Right renal cortex interstitium (tissue), 3 donors: ENCODE measurements at places on chromosomes 6 and 20. TPM values are rescaled to one million over a fixed set of nuclear protein-coding genes. Genes with fewer than 3 reads are reported as not detected.

Gene RGS17
- polyA plus RNA-seq, result 2.4 TPM

DNA sequence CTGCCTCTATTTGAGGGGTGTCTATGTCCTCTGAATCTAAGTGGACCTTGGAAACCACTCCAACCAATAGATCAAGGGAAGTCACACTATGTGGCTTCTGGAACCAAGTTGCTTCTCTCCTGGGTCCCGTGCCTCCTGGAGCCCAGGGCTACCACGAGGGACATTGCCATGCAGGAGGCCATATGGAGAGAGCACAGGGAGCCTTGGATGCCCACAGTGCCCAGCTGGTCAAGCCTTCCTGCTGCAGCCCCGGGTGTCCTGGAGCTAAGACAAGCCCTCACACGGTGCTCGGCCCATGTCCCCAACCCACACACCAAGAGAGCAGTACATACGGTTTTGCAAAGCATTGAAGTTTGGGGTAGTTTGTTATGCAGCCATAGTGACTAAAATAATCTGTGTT lies 231.6 kb downstream of the SYNDIG1 start:
- DNase-seq, result no peak

GRCh38 chr6:136553166-136553787 lies 3.1 kb upstream of the MAP7 start:
- DNase-seq, result no peak

GRCh38 chr6:107621229-107621937 lies 131.5 kb downstream of the SOBP start:
- no peak for DNase-seq

GRCh38 chr20:63292292-63292701 lies 689 bp upstream of the COL20A1 start:
- DNase-seq, result no peak

GRCh38 chr6:156205678-156206077 lies 571.5 kb upstream of the ARID1B start:
- no peak for DNase-seq

- no peak for DNase-seq
These were observed 6.9 kb downstream of the FAM184A start for GRCh38 chr6:119071576-119071975.

DNA sequence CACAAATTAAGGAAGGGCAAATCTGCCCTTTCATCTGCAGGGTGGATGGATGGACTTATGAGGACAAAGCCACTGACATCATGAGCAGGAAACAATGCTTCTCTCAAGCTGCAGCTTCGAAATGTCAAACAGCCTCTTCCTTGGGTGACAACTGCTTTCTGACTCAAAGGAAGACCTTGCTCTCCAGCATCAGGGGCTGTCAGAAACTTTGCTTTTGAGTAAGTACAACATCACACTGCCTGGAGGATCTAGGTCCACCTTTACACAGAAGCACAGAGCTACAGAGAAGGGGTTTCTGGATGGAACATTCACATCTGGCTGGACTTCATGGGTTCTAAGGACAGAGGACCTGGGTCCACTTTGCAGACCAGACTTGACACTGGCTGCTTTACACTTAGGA lies 5.9 kb downstream of the CST1 start:
- no peak for DNase-seq
